ENCODE measurements at places on chromosomes 4 and X.
A peak's percentile ranks its signal among the peaks of the same experiment; 100 is the strongest.

DNA sequence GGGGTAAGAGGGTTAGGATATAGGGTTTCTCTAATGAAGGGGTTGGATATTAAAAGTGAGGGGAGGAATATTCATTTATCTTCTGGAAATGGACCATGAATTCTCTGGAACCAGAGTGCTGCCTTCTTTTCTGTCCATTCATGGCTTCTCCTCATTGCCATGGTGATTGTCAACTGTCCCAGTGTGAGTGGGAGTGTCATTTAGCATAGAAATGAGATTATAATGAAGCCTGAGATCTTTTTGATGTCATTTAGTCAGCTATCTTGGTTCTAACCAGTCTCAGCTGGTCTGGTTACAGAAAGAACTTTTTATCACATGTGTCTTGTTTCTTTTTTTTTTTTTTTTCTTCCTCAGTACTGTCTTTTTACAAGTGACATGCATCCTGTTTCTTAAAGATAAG, 497.3 kb upstream of the PITX2 start:
- no peak for DNase-seq

DNA sequence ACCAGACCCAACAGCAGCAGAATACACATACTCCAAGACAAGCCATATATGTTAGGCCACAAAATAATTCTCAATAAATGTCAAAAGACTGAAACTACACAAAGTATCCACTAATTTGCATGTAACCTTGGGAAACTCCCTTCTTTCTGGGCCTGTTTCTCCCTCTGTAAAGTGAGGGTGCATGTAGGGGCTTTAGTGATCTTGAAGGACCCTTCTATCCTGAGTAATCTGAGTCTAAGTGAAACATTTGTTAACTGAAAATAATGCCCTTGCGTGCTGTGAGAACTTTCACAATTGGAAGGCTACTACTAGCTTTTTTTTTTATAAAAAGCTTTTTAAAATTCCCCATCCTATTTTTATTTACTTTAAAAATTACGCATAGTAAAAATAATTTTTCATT, 125.2 kb downstream of the NEXMIF start:
- no peak for DNase-seq

DNA sequence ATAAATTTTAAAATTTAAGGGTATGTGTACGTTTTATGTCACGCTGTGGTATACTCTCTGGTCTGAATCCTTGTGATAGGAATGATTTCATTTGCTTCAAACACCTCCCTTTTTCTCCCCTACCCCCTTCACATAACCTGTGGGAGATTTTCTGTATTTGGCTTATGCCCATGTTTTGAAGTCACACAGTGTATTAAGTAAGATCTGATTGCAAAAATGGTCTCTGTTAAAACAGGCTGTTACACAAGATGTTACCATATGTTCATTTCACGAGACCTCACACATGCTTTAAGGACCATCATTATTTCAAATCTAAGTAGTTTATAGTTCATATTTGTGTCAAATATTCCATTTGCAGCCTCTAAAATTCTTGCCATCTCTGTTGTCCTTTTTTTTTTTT, 63.5 kb downstream of the TMEM131L start:
- no peak for DNase-seq

GRCh38 chr4:188316391-188316790, 177.2 kb downstream of the TRIML1 start:
- DNase-seq: no peak

DNA sequence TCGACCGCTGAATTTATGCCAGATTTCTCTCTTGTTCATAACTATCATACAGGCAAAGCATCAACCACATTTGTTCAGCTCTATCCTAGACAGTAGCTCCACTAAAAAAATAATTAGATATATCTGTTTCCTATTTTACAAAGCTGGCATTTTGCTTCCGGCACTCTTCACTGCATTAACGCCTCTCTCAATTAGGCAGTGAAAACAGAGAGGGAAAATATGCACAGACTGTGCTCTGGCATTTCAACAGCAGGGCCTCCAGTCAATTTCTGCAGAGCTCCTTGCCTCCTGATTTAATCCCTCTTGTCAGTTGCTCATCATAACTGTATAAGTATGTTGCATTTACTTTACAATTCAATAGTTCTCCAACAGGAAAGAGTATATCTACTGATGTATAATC, 666.9 kb upstream of the INTU start:
- DNase-seq: no peak

- no peak for DNase-seq
Measured at GRCh38 chr4:28241021-28241420, 1380.4 kb downstream of the STIM2 start.

DNA sequence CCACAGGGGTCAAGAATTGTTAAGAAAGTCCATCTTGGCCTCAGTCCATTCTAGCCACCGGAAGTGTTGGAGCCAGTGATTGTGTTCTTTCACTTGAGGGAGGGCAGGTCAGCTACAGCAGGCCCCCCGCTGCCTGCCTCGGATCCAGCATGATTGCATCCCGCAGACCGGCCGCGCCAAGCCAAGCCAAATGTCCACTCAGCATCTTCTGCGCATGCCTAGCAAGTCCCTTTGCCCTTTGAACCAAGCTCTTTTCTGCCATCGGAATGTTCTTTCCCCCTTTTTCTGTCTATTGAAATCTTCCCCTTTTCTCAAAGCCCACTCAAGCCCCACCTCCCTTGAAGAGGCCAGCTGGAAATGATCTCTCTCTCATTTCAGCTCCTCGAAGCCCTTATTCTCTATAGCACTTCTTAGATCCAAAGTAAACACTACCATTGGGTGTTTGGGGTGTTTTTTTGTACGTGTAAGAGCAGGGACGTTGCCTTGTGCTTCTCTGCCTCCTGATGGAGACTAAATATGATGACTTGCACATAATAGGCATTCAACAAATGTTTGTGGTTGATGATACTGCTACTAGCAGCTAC, 147.8 kb upstream of the BCOR start:
- DNase-seq: no peak

DNA sequence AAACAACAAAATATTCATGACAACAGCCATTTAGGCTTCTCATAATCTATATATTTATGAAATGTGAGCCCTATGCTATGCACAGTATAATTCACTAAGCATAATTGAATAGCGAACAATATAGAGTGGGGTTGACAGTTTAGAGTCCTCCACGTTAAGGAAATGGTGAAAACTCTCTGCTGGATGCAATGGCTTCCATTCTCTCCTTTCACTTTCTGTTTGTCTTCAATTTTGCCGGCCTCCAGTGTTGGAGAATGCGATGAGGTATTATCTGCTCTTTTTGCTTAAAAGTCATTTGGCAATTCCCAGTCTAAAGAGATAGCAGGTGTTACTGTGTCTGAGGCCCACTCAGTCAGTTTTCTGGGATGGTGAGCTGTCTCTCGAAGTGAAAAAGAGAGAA, 52.1 kb downstream of the NPY5R start:
- DNase-seq: no peak

DNA sequence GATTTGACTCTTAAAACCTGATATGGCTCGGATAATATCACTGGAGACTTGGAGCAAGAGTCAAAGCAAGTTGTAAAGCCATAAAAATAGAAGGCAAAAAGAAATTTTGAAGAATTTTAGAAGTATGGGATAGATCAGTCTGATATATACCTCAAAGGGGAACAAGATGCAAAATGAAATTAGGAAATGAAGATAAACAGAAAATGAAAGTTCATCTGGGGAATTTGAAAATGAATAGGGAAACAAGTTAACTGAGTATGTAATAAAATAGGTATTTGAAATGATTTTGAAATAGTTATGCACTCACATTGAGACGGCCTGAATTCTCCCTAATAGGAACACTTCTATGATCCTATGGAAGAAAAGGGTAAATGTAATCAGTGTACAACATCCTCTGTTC, 5.7 kb downstream of the CYP2U1 start:
- DNase-seq: no peak

- no peak for DNase-seq
Measured at GRCh38 chr4:147355847-147356246, 125.0 kb upstream of the EDNRA start.

DNA sequence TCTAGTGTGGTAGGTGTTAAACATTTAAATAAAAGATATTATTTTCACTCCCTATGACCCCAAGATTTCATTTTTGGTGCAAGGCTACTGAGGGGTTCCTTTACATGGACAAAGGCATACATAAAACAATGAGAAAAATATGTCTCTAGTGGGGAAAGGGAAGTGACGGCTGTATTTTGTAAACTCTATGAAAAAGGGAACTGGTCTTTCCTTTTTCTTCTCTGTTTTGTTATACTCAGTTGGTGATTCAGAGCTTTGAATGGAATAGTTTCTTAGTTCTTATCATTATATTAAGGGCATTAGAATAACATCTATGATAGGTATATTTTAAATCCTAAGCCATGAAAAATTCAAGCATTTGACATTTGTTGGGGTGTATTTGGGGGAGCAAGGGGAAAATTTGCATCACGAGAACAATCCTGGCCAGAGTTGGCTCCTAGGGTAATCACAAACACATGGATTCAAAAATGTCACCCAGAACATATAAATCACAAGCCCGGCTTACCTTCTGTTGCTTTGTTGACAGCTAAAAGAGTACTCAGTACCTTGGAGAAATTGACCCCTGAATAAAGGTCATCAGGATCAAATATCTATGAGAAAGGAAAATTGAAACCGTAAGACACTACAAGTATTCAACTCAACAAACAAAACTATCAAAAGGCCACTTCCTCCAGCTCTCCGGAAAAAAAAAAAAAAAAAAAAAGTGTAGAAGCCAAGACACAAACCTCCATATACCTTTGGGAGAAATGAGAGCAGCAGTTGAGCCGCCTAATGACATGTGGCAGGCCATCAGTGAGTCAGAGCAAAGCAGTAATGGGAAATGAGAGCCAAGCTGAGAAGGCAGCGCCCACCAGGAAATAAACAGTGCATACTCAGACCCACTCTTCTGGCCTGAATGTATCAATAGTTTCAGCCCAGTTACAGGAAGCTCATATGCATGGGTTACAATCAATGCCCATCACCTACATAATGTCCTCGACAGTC, 33.4 kb downstream of the ARHGEF6 start:
- no peak for DNase-seq

DNA sequence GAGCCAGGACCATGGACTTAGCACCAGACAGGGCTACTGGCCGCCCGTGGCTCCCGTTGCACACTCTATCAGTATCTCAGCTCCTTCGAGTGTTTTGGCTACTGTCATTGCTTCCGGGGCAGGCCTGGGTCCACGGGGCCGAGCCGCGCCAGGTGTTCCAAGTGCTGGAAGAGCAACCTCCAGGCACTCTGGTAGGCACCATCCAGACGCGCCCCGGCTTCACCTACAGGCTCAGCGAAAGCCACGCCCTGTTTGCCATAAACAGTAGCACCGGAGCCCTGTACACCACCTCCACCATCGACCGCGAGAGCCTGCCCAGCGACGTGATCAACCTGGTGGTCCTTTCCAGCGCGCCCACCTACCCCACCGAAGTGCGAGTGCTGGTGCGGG, 1.6 kb downstream of the FAT4 start:
- DNase-seq: no peak

- no peak for DNase-seq
Measured at GRCh38 chrX:17377091-17377717, 2.2 kb downstream of the NHS start.

DNA sequence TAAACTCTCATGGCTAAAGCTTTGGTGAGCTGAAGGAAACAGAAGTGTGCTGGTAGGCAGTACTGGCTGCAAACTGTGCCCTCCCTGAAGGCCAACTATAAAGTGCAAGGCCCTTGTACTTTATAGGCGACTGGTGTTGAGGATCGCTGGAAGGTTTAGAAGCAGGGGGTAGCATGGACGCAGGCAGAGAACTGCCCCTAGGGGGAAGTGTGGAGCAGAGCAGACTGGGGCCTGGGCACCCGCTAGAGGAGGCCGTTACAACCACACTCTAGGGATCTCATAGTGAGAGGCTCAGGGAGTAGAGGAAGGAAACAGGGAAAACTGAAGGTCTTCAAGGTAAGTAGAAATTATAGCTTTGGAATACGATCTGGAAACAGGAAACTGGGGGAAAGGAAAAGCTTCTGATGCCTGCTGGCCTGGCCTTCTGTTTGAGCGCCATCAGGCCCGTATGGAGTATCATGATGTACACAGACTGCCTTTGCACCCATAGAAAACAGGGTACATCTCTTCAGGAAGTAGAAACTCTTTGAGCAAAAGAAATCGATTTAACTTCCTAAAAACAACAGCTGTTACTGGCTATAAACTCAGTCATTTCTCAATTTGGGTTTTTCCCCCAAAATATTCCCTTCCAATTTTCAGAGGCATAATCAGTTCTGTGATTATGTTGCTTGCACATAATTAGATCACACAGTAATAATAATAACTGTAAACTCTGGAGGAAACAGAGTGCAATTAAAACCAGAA, 23.9 kb upstream of the TMSB4X start:
- DNase-seq: peak; percentile 63

DNA sequence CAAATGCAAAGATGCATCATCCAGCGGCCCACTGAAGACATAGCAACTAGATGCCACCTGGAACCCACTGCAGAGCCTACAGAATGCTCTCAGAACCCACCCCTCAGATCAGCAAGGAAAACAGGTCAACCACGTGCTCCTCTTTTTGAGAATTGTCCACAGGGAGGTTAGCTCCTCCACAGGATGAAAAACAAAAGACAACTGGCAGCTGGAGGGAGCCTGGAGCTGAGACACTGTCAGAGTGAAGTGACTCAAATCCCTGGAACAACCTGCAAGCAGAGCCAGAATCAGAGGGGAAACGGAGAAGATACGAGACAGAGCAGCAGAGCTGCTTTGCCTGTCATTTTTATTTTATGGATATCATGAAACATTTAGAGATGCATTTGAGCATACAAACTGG, 277.6 kb downstream of the GASK1B start:
- no peak for DNase-seq

- DNase-seq: no peak
Measured at GRCh38 chr4:72886602-72887001, 182.9 kb downstream of the COX18 start.

- no peak for DNase-seq
Measured at GRCh38 chr4:141047228-141047884, 85.9 kb downstream of the RNF150 start.

- DNase-seq: no peak
Measured at GRCh38 chr4:36165631-36166005, 78.7 kb downstream of the ARAP2 start.

- no peak for DNase-seq
Measured at GRCh38 chrX:20285511-20285910, 18.8 kb upstream of the RPS6KA3 start.

GRCh38 chr4:110663206-110663605, 40.3 kb upstream of the PITX2 start:
- DNase-seq: no peak

DNA sequence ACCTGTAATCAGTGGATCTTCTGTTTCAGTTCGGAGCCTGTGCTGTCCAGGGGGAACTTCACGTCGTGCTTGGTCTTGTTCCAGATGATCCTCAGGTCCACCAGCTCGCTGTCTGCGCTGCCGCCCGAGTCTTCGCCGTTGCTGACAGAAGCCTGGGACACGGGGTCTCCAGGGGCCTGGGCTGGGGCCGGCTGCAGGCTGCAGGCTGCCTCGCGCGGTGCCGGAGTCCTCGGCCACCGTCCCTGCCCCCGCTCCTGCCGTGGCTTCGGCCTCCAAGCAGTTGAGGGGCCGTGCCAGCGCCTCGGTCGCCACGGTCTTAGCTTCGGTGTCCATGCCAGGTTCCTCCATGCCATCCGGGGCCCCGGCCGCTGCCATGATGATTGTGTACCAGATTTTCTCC, 37.3 kb upstream of the CCNI start:
- DNase-seq: no peak

- DNase-seq: no peak
Measured at GRCh38 chrX:42778096-42778495, at the start of gene PPP1R2C. Gene PPP1R2C (minus strand): TSS chrX:42778163. CDS start chrX:42778079, 84 bp downstream.

All from activated CD4-positive, alpha-beta T cell treated with anti-CD3 and anti-CD28 coated beads, Interleukin-2, amount 50 U/mL, for 1 hour (primary cell).